ENCODE measurements at places on chromosomes 1 and 21.

GRCh38 chr1:26541431-26541815 lies 11.9 kb downstream of the RPS6KA1 start:
- DNase-seq, result no peak

DNA sequence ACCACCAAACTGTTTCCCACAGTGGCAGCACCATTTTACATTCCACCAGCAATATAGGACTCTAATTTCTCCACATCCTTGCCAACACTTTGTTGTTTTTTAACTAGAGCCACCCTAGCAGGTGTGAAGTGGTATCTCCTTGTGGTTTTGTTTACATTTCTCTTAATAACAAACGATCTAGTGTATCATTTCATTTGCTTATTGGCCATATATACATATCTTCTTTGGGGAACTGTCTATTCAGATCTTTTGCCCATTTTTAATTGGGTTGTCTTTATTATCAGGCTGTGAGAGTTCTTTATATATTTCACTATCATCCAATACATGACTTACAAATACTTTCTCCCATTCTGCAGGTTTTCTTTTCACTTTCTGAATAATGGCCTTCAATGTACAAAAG lies 18.0 kb downstream of the TRIM33 start:
- no peak for DNase-seq

GRCh38 chr1:8812081-8812480 lies 5.4 kb downstream of the RERE start:
- no peak for DNase-seq

- no peak for DNase-seq
Observed at GRCh38 chr1:31374511-31375196, 1.8 kb upstream of the FABP3 start.

- no peak for DNase-seq
Observed at GRCh38 chr1:150558761-150559655, 9.8 kb downstream of the ADAMTSL4 start.

GRCh38 chr1:48061162-48062136 lies 64.3 kb upstream of the TRABD2B start:
- DNase-seq, result peak; percentile 75

DNA sequence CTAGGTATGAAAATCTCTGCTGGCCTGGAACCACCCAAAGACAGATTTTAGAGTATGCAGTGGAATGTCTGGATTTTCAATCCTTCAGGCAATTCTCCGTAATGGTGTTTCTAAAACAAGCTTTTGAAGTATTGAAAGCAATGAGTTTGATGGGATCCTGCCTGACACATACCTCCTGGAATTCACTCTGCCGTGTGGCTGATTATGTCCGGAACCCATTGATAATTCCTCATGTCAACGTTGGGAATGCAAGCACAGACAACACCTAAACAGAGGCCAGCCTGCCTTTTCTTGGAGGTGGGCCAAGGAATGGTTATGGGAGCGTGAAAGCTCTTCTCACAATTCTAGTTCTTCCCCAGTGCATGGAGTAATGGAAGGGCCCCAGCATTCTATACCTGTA lies 168.9 kb upstream of the HMCN1 start:
- no peak for DNase-seq

- no peak for DNase-seq
Observed at GRCh38 chr21:43847301-43847700, 17.7 kb upstream of the AGPAT3 start.

- DNase-seq, result no peak
Observed at GRCh38 chr1:4267381-4268261, 367.5 kb upstream of the C1orf174 start.

DNA sequence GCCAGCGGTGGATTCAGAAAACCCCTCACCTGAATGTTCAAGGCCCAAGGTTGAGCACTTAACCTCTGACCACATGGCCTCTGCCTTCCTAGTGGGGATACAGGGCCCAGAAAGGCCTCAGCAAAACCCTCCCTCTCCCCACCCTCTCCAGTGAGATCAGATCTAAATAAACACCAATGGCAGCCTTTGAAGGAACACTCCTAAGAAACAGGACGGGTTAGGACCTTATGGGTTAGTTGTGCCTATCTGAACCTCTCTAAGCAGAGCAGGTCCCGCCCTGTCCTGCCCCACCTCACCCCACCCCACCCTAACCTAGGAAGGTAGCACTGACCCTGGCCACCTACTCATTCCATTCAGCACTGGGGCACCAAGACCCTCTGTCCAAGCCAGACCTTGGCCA lies 7.9 kb upstream of the GRHL3 start:
- no peak for DNase-seq

DNA sequence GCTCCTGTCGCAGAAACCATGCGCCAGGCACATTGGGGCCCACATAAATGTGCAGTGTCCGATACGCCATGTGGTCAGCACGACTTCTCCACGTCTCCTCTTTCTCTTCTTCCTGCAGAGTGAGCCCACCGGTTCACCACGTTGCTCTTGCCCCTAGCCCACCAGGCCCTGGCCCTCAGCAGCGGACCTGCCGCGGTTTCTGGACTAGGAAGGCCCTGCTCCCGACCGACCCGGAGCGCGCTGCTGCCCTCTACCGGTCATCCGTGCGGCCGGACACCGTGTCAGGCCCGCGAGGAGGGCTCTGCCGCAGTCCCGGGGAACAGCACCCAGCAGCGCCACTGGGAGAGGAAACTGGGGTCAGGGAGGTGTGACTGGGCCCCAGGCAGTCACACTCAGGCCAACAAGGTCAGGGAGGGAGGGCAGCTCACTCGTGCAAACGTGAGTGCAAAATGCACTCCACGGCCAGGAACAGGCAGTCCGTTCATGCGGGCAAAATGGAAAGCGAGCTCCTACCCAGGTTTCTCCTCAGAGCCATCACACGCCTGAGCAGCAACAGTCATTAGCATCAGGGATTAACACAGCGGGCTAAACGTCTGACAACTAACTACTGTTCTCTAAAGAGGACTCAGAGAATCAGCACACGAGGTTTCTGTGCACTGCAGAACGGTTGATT lies 13.7 kb downstream of the TLR5 start:
- DNase-seq, result peak; percentile 29

DNA sequence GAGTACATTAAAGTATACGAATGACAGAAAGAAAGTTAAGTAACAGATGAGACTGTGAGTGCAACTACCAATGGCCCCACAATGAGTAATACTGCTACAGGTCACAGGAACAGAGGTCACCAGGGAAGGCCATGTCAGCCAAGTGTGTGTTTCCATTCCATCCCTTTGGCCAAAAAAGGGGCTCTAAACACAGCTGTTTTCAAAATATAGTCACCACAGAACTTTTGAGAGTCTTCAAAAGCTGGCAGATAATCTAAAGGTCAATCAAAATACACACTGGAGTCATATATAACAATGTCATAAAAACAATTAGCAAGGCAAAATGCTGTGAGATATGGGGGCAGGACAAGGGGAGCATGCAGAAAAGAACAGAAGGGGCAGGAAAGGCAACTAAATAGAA lies 10.2 kb downstream of the USP24 start:
- DNase-seq, result no peak

DNA sequence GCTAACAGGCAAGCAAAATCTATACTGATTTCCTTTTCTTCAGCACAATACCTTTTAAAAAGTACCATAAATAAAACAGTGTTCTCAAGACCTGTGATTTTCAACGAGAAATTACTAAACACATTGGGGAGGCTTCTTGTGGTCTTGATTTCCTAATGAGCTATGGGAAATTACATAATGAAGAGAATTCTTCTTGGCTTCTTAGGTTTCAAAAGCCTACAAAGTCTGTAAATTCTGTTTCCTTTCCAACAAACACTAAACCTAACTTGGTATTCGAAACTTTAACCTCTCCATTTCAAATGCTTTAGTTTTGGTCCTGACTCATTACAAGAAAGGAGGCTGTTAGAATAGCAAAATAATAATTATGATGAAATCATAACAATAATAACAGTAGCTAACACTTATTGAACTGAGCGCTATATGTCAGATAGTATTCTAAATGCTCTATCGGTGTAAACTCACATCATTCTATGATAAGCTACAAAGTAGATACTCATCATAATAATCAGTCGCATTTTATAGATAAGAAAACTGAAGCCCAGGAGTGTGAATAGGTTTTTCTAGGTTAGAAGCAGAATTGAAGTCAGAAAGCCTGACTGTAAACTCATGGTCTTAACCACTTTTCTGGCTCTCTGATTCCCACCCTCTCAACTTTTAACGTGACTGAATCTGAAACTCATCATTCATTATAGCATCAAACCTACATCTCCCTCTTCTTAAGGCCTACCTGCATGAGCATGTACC lies 486.7 kb downstream of the SMYD3 start:
- no peak for DNase-seq

GRCh38 chr1:199396456-199396855 lies 631.1 kb upstream of the NR5A2 start:
- DNase-seq, result no peak

- no peak for DNase-seq
Observed at GRCh38 chr21:28832715-28833061, 160.0 kb downstream of the LTN1 start.

GRCh38 chr1:98559291-98559690 lies 102.2 kb upstream of the SNX7 start:
- DNase-seq, result no peak

- DNase-seq, result no peak
Observed at GRCh38 chr1:224781800-224782199, 147.7 kb upstream of the DNAH14 start.

- DNase-seq, result no peak
Observed at GRCh38 chr1:184791550-184791900, 36.9 kb upstream of the EDEM3 start.

DNA sequence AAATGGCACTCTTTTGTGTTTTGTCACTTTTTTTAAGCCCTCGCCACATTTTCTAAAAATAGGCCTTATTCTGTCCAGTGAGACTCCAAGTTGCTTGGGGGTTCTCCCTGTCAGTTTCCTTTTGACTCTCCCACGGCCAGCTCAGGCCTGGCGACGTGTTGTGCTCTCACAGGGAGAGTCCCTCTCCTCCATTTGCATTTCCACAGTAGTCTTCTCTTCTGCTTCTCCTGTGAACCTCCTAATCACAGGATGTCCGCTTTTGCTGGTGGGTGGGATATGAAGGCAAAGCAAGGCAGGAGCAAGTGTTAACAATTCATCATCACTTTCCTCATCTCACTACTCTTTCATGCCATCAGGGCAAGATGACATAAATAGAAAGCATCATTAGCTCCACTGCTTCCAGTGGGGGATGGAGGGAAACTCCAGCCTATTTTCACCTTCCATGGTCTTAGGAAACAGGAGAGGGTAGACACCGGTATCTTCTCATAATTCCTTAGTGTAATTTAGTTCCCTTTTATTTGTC lies 99.8 kb downstream of the INTS7 start:
- no peak for DNase-seq

DNA sequence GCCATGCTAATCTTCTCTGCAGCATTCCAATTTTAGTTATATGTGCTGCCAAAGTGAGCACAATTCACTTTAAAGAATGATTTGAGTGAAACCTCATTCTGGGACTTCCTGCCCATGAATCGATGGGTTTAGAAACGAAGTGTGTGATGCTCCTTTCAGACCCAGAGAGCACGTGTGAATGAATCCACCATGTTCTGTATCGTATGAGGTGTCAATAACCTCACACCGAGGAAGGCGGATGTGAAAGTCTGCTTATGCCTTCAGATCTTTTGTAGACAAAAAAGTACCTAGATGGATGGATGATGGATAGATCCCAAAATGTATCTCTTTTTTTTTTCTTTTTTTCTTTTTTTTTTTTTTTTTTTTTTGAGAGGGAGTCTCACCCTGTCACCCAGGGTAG lies 13.8 kb downstream of the UBASH3A start:
- no peak for DNase-seq

DNA sequence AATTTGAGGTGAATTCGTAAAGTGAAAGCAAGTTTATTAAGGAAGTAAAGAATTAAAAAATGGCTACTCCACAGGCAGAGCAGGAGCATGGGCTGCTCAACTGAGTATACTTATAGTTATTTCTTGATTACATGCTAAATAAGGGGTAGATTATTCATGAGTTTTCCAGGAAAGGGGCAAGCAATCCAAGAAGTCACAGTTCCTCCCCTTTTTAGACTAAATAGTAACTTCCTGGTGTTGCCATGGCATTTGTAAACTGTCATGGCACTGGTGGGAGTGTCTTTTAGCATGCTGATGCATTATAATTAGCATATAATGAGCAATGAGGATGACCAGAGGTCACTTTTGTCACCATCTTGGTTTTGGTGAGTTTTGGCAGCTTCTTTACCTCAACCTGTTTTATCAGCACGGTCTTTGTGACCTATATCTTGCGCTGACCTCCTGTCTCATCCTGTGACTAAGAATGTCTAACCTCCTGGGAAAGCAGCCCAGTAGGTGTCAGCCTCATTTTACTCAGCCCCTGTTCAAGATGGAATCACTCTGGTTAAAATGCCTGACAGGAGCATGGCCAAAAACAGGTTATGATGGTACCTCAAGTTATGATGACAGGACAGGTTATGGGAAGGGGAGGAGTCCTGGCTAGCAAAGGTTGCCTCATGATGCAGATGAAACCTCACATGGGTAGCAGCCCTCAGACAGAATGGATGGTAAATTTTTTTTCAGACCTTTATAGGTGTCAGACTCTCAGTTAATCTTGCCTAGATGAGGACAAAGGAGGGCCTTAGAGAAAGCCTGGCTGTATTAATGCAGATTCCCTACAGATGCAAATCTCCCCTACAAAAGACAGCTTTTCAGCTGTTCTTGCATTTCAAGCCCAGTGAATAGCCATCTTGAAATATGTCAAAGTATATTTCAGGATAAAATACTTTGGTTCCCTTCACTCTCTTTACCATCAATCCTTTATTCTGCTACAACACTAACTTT lies 49.7 kb downstream of the SIPA1L2 start:
- DNase-seq, result no peak

GRCh38 chr1:70427976-70428375 lies 16.9 kb downstream of the CTH start:
- no peak for DNase-seq

GRCh38 chr1:205317311-205317917 lies 4.1 kb downstream of the NUAK2 start:
- DNase-seq, result no peak

GRCh38 chr1:109931189-109931731 lies 20.6 kb downstream of the CSF1 start:
- DNase-seq, result peak; percentile 48

DNA sequence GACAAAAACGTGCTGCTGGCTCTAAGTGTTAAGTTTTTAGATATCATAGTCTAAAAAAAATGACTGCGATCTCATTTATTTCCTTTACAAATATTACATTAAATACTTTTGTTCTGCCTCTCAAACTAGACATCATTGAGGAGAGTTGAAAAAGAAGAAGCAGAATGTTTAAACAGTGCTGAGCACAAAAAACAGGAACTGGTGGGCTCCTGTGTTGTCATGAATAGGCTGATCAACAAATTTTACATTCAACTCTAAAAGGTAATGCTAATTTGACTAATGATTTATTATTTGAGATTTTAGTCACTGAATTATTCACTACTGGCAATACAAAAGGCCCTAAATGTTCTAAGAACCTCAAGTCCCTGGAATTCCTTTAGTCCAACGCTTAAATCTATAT lies 66.1 kb downstream of the GPATCH2 start:
- no peak for DNase-seq

- DNase-seq, result no peak
Observed at GRCh38 chr1:112325504-112325903, 70.5 kb upstream of the CTTNBP2NL start.

GRCh38 chr1:33275706-33276572 lies 19.6 kb downstream of the ZNF362 start:
- no peak for DNase-seq

Data from globus pallidus (tissue), 1 donor.